ENCODE measurements at places on chromosomes 12 and 14.

- DNase-seq: no peak
These were observed 54.8 kb upstream of the PTHLH start for GRCh38 chr12:28027328-28027727.

DNA sequence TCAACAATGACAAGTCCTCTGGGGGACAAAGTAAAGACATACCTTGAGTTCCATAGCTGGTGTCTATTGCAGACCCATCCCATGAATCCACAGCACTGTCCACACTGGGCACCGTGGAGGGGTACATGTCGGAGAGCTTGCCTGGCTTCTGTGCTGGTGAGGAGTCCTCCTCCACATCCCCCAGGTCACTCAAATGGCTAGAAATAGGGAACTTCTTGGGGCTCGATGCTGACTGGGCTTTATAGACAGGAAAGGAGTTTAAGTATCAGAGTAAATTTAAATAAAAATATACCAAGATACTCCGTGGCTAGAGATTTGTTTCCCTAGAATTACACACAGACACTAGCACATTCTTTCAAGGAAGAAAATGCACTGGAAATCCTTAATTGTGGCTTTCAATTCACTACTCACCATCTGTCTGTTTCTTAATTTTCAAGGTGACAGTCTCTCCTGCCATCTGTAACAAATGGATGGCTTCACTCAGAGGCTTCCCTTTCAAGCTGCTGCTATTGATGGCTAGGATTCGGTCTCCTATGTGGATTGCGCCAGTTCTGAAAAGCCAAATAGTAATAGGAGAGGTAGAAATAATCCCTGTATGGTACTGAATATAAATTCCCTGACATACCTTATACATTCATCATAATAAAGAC is 90.1 kb downstream of the HELB start:
- DNase-seq: no peak

GRCh38 chr14:77990337-77990736 is 179.8 kb upstream of the NRXN3 start:
- DNase-seq: no peak

DNA sequence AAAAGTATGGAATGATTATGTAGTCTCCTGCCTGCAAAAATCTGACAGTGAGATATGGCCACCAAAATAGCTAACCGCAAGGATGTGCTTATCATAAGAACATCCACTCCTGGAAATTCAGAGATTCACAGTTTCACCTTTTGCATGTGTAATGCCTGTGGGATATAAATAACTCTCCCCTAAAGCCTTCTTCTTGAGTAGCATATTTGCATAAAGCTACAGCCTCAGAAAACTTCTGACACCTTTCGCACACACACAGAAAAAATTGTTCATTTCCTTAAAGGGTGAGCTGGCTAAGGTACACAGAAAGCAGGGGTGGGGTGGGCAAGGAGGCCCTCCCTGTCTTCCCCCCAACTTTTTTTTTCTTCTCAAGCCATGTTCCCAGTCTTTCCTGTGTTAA is 3.1 kb upstream of the IGF1 start:
- peak; percentile 45 for DNase-seq

DNA sequence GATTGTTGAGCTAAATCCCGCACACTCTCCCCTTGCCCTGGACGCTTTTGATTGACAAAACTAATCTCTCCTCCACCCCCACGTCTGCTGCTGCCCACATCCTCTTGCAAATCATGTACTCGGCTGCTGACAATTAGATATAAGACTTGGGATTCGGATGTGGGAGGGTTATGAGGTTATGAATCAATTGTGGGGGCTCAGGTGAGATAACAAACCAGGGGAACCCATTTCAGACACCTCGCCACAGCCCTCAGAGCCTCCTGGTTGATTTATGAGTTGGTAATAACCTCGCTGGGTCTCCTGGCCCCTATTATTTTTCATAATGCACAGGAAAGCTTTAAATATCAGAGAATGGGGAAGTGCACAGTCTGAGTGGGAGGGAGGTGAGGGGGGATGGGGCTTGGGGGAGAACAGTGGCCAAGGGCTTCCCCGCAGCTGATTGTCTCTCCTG is 449.9 kb downstream of the DPF3 start:
- peak; percentile 30 for DNase-seq

- DNase-seq: no peak
These were observed 386.6 kb upstream of the PRICKLE1 start for GRCh38 chr12:42976122-42976521.
